Type B pancreatic cell (in vitro differentiated cells): ENCODE measurements at places on chromosomes 2 and 18. TPM values are rescaled to one million over a fixed set of nuclear protein-coding genes. Genes with fewer than 3 reads are reported as not detected.

Gene SLC16A14
- total RNA-seq: 9.1 and 9.3 TPM in 2 replicates

Gene UGT1A4
- total RNA-seq: not detected in 2 replicates

GRCh38 chr2:37561615-37562569, 109.5 kb downstream of the CDC42EP3 start:
- DNase-seq: no peak

DNA sequence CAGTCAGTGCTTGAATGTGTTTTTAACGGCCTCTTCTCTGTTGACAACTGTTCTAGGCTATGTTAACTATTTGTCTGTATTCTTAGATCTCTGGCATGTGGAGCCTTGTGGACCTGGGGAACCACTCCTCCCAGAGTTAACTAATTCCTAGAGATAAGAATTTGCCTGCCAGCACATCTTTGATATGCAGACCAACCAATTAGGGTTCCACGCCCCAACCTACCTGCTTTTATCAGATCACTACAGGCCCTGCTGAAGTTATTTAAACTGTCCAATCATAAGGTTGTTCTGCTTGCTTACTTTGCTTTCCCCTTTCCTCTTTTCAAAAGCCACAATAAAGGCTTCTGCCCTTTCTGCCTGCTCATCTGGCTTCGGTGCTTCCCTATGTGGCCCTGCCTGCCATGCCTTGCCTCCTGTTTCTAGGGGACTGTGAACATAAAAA, 8.5 kb upstream of the CYBRD1 start:
- no peak for DNase-seq

DNA sequence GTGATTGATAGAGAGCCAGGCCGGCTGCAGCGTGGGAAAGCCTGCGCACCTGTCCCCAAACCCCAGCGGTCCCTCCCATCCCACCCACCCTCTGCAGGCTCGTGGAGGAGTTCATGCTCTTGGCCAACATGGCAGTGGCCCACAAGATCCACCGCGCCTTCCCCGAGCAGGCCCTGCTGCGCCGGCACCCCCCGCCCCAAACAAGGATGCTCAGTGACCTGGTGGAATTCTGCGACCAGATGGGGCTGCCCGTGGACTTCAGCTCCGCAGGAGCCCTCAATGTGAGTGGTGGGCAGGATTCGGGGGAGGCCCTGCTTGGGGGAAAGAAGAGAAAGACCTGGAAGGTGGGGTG, 48.9 kb upstream of the ALPP start:
- DNase-seq: no peak

- DNase-seq: no peak
Observed at GRCh38 chr2:16588565-16588964, 77.1 kb downstream of the CYRIA start.
